RWPE2 (cell line): ENCODE measurements at places on chromosomes 6 and 20.

GRCh38 chr6:143457563-143458359 is 7.2 kb downstream of the PEX3 start:
- no peak overlapping the region for H3K4me3 ChIP-seq
- peaks cover 23% of the 10 kb centered on the region for H3K4me1 ChIP-seq
- no peak for DNase-seq
- peaks cover 48% of the 10 kb centered on the region for H3K36me3 ChIP-seq

- no peak overlapping the region for H3K27ac ChIP-seq
- no peaks in the 10 kb centered on the region for H3K36me3 ChIP-seq
- no peak overlapping the region for H3K4me3 ChIP-seq
- no peaks in the 10 kb centered on the region for H3K4me1 ChIP-seq
- no peaks in the 10 kb centered on the region for H3K27me3 ChIP-seq
These were observed 10.2 kb downstream of the CASS4 start for GRCh38 chr20:56422076-56422823.

GRCh38 chr6:151260205-151260604 is 20.4 kb downstream of the AKAP12 start:
- no peaks in the 10 kb centered on the region for H3K4me1 ChIP-seq
- no peaks in the 10 kb centered on the region for H3K36me3 ChIP-seq
- no peak overlapping the region for H3K4me3 ChIP-seq
- no peak overlapping the region for H3K27ac ChIP-seq
- no peaks in the 10 kb centered on the region for H3K27me3 ChIP-seq

DNA sequence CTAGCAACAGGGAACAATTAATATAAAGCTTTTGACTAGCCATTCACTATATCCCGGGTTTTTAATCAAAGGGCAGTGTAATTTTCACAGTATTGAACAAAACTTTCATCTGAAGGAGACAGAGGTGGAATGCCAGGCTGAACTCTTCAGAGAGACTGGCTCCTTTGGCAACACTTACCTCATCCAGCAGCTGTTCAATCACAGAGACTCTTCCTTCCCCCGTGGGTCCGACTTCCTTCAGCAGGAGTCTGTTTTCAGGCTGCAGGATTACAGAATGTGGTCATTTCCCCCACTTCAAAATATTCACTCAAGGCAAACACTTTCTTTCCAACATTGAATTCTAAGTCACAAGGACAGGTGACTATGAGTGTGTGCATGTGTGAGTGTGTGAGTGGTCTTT is 76.6 kb downstream of the DZANK1 start:
- no peak for DNase-seq
- H3K4me3 ChIP-seq: no peak overlapping the region
- no peak overlapping the region for H3K27ac ChIP-seq

GRCh38 chr6:13812359-13812642 is 2.1 kb downstream of the MCUR1 start:
- no peak overlapping the region for H3K27ac ChIP-seq
- H3K27me3 ChIP-seq: no peaks in the 10 kb centered on the region
- no peak for DNase-seq
- H3K4me3 ChIP-seq: no peak overlapping the region

- H3K27ac ChIP-seq: no peak overlapping the region
- H3K4me1 ChIP-seq: peaks cover 22% of the 10 kb centered on the region
- H3K27me3 ChIP-seq: no peaks in the 10 kb centered on the region
- no peak overlapping the region for H3K4me3 ChIP-seq
These were observed 9.5 kb downstream of the GZF1 start for GRCh38 chr20:23371496-23371895.

DNA sequence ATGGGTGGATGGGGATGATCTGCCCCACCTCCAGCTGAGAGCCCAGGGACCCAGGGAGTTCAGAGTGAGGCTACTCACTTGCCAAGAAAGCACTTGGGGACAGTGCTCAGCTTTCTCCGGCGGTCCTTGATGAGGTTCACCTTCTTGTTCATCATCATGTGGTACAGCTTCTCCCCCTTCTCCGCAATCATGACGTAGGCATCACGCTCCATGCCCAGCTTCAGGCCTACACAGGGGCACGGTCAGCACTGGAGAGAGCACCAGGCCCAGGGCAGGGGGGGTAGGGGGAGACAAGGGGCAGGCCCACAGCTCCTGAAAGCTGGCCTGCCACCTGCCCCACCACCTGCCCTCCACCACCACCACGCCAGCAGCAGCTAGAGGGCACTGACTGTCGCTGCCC is 139.2 kb downstream of the PREX1 start:
- no peak for DNase-seq
- no peak overlapping the region for H3K27ac ChIP-seq
- peaks cover 7% of the 10 kb centered on the region for H3K4me1 ChIP-seq
- no peak overlapping the region for H3K4me3 ChIP-seq

DNA sequence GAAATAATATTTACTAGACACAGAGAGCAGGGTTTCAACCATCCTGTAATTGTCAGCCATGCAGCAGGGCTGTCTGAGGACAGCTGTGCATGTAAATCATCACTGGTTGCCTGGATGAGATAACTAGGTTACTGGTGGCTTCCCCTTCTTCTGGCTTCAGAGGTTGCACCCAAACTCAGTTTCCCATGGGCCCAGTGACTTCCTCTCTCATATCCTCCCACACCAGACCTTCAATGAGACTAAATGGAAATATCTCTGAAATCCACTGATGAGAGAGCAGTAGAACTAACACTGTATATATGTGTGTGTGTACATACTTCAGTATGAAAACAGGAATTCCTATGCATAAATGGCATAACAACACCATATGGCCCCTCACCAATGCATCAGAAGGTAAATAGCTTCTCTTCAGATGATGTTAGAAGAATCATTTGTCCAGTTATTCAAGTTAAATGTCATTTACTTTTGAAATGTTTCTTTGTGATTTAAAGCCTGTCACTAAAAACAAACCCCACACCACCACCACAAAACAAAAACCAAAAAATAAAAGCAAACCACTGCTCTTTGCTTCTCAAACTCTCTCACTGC is 51.0 kb upstream of the IL20RA start:
- H3K4me3 ChIP-seq: no peak overlapping the region
- H3K36me3 ChIP-seq: no peaks in the 10 kb centered on the region
- no peak overlapping the region for H3K27ac ChIP-seq
- DNase-seq: no peak
- H3K27me3 ChIP-seq: no peaks in the 10 kb centered on the region
- H3K4me1 ChIP-seq: no peaks in the 10 kb centered on the region
